H9 (cell line): ENCODE measurements at places on chromosomes 5 and 9. TPM values are rescaled to one million over a fixed set of nuclear protein-coding genes. Genes with fewer than 3 reads are reported as not detected.

DYNC2I2 gene
- total RNA-seq: 58.6 and 62.2 TPM in 2 replicates

ZER1 gene
- total RNA-seq: 23.1 and 24.2 TPM in 2 replicates

TEX10 gene
- total RNA-seq: 70.8 and 71.6 TPM in 2 replicates

POLR3G gene
- 73.6 and 75.4 TPM in 2 replicates for total RNA-seq

CLINT1 gene
- 74.0 and 79.1 TPM in 2 replicates for total RNA-seq

IFNB1 gene
- not detected in 2 replicates for total RNA-seq

GRCh38 chr5:159310511-159310910 lies 19.8 kb downstream of the IL12B start:
- H3K27ac ChIP-seq: no peak overlapping the region
- H3K4me3 ChIP-seq: peak overlapping the region; percentile 65; the same call in 2 of the 3 replicates
- DNase-seq: peak; percentile 67
- H3K27me3 ChIP-seq: no peaks in the 10 kb centered on the region; the same call in 1 of the 2 replicates
- H3K4me1 ChIP-seq: no peaks in the 10 kb centered on the region
- H3K36me3 ChIP-seq: no peaks in the 10 kb centered on the region

DNA sequence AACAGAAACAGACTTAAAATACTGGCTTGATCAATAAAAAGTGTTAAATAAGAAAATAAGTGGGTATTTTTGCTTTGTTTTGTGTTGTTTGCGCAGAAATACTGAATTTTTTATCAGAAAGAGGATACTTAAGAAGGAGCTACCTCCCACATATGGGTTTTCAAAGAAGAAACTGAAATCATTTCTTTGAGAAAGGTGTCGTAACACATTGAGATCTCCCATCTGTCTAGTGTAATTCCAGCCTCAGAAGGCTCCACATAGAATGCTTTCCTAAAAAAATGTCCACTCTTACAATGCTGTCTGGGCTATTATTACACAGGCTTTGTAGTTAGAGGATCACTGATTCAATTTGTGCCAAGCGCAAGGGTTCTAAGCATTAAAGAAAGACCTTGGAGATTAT lies 226.2 kb downstream of the EPB41L4A start:
- H3K27me3 ChIP-seq: no peaks in the 10 kb centered on the region
- H3K4me1 ChIP-seq: no peaks in the 10 kb centered on the region; the same call in 1 of the 2 replicates
- no peak overlapping the region for H3K4me3 ChIP-seq
- no peaks in the 10 kb centered on the region for H3K36me3 ChIP-seq

DNA sequence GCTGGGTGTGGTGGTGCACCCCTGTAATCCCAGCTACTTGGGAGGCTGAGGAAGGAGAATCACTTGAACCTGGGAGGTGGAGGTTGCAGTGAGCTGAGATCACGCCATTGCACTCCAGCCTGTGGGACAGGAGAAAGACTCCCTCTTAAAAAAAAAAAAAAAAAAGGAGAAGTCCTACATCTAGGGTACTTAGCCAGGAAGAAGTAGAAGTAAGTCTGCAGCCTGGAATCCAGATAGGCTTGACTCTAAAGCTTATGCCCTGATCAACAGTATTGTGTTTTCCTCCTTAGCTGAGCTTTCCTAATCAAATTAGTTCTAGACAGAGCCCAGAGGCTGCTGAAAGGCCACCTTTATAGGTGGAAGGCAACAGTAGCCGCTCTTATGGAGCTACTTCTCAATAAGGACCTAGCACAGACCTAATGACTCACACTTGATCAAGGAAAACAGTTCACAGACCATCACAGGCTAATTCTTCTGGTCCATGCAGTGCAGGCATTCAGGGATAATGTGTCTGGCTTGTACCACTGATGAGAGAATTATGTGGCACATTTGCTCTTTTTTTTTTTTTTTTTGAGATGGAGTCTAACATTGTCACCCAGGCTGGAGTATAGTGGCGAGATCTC lies 105.5 kb upstream of the KLF4 start:
- no peak overlapping the region for H3K27ac ChIP-seq
- H3K4me3 ChIP-seq: no peak overlapping the region
- no peaks in the 10 kb centered on the region for H3K36me3 ChIP-seq
- no peaks in the 10 kb centered on the region for H3K27me3 ChIP-seq
- no peak for DNase-seq
- H3K4me1 ChIP-seq: no peaks in the 10 kb centered on the region

DNA sequence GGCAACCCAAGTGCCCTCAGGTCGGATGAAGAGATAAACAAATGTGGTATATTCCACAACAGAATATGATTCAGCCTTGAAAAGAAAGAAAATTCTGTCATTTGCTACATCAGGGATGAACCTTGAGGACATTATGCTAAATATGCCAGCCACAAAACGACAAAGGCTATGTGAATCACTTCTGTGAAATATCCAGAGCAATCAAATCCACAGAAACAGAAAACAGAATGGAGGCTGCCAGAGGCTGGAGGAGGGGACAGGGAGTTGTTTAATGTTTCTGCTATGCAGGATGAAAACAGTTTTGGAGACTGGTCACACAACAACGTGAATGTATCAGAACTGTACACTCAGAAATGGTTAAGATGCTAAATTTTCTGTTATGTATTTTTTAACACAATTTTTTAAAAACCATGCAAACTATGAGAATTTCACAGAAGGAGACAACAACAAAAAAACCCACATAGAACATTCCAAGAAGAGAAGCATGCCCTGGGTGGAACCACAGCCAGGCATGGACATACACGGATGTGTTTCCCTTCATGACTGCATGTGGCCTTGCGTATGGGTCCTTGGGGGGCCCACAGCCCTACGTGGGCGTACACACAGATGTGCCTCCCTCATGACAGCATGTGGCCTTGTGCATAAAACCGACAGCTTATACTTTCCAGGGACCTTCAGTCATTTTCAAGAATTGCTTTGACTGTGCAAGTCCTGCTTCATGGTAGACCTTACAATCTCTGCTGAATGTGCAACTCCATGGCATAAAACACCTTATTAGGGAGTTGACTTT lies 146.7 kb downstream of the ROR2 start:
- H3K4me3 ChIP-seq: no peak overlapping the region

GRCh38 chr5:67209141-67209771 lies 12.7 kb upstream of the CD180 start:
- no peak overlapping the region for H3K27ac ChIP-seq
- H3K4me1 ChIP-seq: no peaks in the 10 kb centered on the region
- no peak overlapping the region for H3K4me3 ChIP-seq
- DNase-seq: peak; percentile 81

DNA sequence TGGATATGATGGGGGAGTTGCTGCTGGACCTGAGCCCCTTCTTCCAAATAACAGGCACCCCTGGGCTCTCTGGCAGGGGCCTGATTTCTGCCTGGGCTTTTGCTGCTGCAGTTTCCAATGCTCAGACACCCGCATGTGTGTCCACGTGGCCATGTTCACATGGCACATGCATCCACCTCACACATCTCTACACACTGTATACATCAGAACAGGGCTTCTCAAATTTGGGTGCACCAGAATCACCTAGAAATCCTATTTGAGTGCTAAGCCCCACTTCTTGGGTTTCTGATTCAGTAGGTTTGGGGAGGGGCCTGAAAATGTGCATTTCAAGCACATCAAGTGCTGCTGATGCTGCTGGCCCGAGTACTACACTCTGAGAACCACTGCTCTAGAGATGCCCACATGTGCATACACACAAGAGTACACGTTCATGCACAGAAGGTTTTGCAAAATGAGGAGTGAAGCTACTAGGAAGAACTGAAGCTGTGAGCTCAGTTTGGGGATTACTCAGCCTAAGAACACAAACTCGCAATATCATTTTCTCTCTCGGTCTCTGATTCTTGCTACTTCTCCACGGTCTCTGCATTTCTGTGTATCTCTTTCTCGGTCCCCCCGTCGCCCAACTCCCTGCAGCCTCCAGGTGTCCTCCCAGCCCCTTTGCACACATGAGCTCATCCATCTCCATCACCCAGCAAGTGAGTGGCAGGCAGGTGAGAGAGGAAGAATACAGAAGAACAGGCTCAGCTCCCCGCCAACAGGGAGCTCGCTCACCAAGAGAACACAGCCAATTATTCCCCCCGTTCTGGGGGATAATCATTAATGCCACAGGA lies 97.0 kb downstream of the PCDH1 start:
- no peak overlapping the region for H3K4me3 ChIP-seq
- DNase-seq: no peak
- no peak overlapping the region for H3K27ac ChIP-seq
- 0 out of 2 replicates have a peak, but pooled peaks cover 4% of the 10 kb centered on the region for H3K36me3 ChIP-seq
- H3K4me1 ChIP-seq: peaks cover 1% of the 10 kb centered on the region; the same call in 1 of the 2 replicates
- no peaks in the 10 kb centered on the region for H3K27me3 ChIP-seq

GRCh38 chr5:63727583-63727982 lies 234.7 kb downstream of the HTR1A start:
- no peaks in the 10 kb centered on the region for H3K36me3 ChIP-seq
- no peaks in the 10 kb centered on the region for H3K4me1 ChIP-seq
- H3K27ac ChIP-seq: no peak overlapping the region
- no peak overlapping the region for H3K4me3 ChIP-seq
- no peaks in the 10 kb centered on the region for H3K27me3 ChIP-seq
- no peak for DNase-seq

GRCh38 chr5:21919414-21920022 lies 933.6 kb downstream of the CDH12 start:
- DNase-seq: peak; percentile 30
- no peak overlapping the region for H3K27ac ChIP-seq
- no peaks in the 10 kb centered on the region for H3K27me3 ChIP-seq
- H3K4me3 ChIP-seq: no peak overlapping the region

- H3K4me3 ChIP-seq: no peak overlapping the region
- H3K36me3 ChIP-seq: peaks cover 13% of the 10 kb centered on the region
- H3K4me1 ChIP-seq: no peaks in the 10 kb centered on the region
These were observed 201.2 kb downstream of the TARS1 start for GRCh38 chr5:33641744-33642505.
